ENCODE measurements at places on chromosomes 6 and 20.

GRCh38 chr20:38144598-38144973 is 20.5 kb downstream of the TGM2 start:
- DNase-seq: no peak

GRCh38 chr20:63782521-63782971 is 43.0 kb downstream of the SLC2A4RG start:
- no peak for DNase-seq

- DNase-seq: no peak
Measured at GRCh38 chr6:156976216-156977127, 199.3 kb downstream of the ARID1B start.

GRCh38 chr6:137928286-137928685 is 61.2 kb downstream of the TNFAIP3 start:
- no peak for DNase-seq

DNA sequence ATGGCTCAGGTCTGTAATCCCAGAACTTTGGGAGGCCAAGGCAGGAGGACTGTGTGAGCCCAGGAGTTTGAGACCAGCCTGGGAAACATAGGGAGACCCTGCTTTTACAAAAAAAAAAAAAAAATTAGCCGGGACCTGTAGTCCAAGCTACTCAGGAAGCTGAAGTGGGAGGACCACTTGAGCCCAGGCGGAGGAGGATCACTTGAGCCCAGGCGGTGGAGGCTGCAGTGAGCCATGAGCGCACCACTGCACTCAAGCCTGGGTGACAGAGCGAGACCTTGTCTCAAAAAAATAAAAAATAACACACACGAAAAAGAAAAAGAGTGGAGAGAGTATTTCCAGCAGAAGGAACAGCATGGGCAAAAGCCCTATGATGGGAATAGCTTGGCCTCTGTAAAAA is 2.0 kb downstream of the TTLL9 start:
- no peak for DNase-seq

DNA sequence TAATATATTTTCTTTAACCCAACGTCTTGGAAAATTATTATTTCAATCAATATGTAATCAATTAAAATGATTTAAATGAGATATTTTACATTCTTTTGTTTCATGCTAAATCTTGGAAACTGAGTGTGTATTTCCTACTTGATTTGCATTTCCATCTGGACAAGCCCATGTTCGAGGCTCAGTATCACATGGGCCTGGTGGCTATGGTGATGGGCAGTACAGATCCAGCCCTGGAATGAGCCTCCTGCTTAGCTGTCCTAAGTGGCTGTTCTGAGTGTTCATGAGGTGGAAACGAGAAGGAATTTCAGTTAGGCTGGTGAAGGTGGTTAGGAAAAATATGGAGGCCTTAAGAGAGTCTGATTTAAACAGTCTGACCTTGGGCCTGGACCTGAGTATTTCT is 73.0 kb upstream of the ATXN1 start:
- DNase-seq: no peak

- DNase-seq: no peak
Measured at GRCh38 chr6:87237804-87238203, 82.4 kb downstream of the ZNF292 start.

DNA sequence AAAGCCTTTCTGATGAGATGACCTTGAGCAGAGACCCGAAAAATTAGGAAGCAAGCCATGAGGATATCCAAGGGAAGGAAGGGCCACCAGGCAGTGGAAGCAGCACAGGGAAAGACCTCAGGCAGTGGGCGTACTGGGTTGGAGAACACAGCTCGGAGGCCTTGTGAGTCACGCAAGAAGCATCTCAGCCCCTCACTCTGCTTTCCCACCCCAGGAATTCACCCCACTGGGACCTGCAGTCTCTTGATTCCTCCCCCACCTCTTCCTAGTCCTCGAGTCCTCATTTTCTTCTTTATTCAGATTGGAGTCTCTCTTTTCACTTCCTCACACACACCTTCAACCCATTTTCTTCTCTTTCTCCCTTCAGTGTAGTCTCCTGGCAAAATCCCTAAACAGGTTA is 27.0 kb downstream of the RPRD1B start:
- no peak for DNase-seq

DNA sequence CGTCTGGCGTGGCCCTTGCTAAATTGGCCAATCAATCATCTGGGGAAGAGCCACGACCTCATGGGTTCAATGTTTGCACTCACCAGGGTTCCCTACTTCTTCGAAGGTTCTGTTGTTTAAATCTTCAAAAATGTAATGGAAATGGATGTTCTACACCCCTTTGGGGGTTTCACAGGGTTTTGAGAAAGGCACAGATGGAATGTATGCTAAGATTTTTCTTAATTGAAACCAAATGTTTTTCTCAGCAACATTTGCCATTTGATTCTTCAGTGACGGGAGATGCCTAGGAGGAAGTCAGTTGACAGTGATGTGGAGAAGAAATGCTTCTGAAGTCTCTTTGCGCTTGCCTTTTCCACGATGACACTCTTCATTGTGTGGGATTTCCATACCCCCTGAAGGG is 312.3 kb downstream of the ESR1 start:
- no peak for DNase-seq

DNA sequence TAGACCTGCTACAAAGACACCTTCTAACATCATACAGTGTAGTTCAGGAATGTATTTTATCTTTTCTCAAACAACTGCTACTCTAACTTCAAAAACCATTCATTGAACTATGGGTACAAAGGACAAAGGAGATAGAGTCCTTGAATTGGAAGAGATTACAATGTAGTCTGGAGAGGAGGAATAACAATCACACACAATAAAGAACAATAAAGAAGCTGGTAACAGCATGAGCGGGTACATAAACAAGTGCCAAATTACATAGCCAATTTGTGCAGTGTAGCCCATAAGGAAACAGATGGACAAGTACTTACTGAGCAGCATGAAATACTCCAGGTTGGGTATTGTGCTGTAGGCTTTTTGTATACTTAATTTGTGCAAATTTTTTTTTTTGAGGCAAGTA is 44.3 kb downstream of the OSTM1 start:
- no peak for DNase-seq

- no peak for DNase-seq
Measured at GRCh38 chr20:45985573-45985972, 13.6 kb upstream of the ZNF335 start.

GRCh38 chr6:169640983-169641382 is 60.8 kb downstream of the WDR27 start:
- DNase-seq: no peak

GRCh38 chr20:19867940-19868371 is 109.9 kb downstream of the RIN2 start:
- no peak for DNase-seq

DNA sequence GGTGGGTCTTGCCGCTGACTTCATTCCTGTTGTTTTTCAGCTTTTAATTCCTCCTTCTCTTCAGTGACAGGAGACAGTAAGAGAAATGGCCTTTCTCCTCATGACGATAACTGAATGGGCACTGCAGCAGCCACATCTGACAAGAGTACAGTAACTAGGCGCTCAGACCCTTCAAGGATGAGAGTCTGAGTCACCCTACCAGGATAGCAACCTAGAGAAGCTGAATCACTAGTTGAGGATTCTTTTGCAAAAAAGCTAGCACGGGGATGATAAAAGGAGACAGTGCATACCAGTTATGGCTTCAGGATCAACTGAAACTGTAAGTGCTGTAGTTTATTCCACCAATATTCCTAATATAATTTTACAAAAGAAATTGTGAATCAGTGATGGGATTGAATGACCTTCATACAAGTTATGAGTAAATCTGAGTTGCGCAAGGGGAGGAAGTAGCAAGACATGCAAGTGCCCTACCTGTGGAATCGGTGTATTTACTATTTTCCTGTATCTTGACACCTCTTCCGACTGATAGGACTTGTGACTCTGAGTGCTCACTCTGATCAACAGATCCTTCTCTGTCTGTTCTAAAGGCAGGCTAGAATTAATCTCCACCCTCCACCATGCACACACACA is 161.8 kb upstream of the GRIK2 start:
- DNase-seq: no peak

- no peak for DNase-seq
Measured at GRCh38 chr20:35007891-35008290, 52.2 kb downstream of the MYH7B start.

DNA sequence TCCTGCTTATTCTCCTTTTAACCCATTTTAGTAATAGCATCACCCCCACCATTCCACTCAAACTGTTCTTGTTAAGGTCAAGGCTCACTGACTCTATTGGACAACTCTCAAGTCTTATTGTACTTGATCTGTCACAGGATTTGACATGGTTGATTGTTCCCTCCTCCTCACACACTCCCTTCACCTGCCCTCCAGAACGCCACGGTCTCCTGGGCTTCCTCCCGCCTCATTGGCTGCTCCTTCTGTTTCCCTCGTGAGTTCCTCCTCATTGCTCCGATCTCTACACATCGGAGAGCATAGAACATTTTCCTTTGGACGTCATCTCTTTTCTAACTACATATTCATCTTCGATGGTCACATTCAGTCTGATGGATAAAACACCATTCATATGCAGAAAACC is 55.1 kb downstream of the STMND1 start:
- no peak for DNase-seq
